ENCODE measurements at places on chromosomes 13 and 19.
A peak's percentile ranks its signal among the peaks of the same experiment; 100 is the strongest.

GRCh38 chr13:98930151-98930591, 47.7 kb downstream of the DOCK9 start:
- DNase-seq = peak; percentile 35

GRCh38 chr13:98512774-98513665, 63.9 kb downstream of the STK24 start:
- DNase-seq = no peak

DNA sequence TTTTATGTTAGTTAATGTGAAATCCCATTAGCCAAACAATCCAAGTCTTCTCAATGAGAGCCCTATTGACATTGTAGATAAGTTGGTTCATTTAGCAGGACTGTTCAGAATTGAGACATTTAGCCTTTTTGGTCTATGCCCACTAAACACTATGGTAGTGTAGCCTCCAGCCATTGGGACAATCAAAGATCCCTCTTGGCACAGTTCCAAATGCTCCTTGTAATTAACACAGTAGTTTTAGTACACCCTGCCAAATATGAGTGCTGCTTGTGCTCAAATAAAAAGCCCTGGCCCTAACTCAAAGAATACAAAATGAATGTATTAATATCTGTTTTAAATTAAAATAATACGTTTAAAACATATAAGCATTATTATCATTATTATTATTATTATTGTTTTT, 15.4 kb upstream of the FAM216B start:
- no peak for DNase-seq

GRCh38 chr13:110758195-110758805, 44.8 kb downstream of the ING1 start:
- DNase-seq = no peak

GRCh38 chr19:28402701-28403290, 810.2 kb downstream of the UQCRFS1 start:
- no peak for DNase-seq

GRCh38 chr19:14059652-14060155, 2.2 kb downstream of the PALM3 start:
- no peak for DNase-seq

All from nucleus accumbens (tissue), 56 donors.